ENCODE measurements at places on chromosomes 3 and 15. TPM values are rescaled to one million over a fixed set of nuclear protein-coding genes. Genes with fewer than 3 reads are reported as not detected.

FGD5 gene
- total RNA-seq, result 12.3 TPM

HIGD2B gene
- not detected for total RNA-seq

- H3K27ac ChIP-seq, result no peak overlapping the region
- no peaks in the 10 kb centered on the region for H3K27me3 ChIP-seq
- H3K4me3 ChIP-seq, result no peak overlapping the region
- no peak for DNase-seq
Observed at GRCh38 chr15:52255935-52256334, 39.7 kb downstream of the MYO5C start.

GRCh38 chr3:60854791-60855190, 396.5 kb downstream of the FHIT start:
- no peak overlapping the region for H3K27ac ChIP-seq
- H3K36me3 ChIP-seq, result no peaks in the 10 kb centered on the region
- DNase-seq, result no peak

GRCh38 chr3:48190911-48191310, 2.7 kb upstream of the CDC25A start:
- H3K27me3 ChIP-seq, result no peaks in the 10 kb centered on the region
- H3K4me3 ChIP-seq, result no peak overlapping the region
- H3K4me1 ChIP-seq, result no peaks in the 10 kb centered on the region
- DNase-seq, result no peak
- no peak overlapping the region for H3K27ac ChIP-seq

CLDN11 gene
- 4.2 TPM for total RNA-seq

PRSS50 gene
- not detected for total RNA-seq

RTP4 gene
- 4.8 TPM for total RNA-seq

DNA sequence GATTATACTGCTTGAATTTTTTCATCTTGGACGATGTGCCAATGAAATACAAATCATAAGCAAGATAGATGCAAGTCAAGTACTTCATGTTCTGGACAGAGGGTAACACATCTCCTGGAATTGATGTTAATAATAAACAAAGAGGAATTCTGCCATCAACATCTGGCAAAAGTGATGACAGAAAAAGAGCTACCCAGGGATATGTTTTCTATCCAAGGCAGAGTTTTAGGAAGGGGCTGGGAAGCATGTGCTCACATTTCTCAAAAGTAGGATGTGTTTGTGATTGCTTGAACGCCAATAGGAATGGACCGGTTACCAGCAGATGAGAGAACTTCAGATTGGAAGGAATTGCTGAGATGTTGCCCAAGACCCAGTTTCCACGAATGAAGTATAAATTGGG, 242.6 kb upstream of the AGTR1 start:
- no peak for DNase-seq
- H3K27ac ChIP-seq, result no peak overlapping the region
- no peaks in the 10 kb centered on the region for H3K27me3 ChIP-seq
- H3K4me1 ChIP-seq, result no peaks in the 10 kb centered on the region

- no peaks in the 10 kb centered on the region for H3K4me1 ChIP-seq
- H3K4me3 ChIP-seq, result no peak overlapping the region
- no peak for DNase-seq
- no peaks in the 10 kb centered on the region for H3K36me3 ChIP-seq
Observed at GRCh38 chr3:129052675-129053074, 7.9 kb upstream of the GP9 start.

SNX22 gene
- total RNA-seq, result 13.2 TPM

DNA sequence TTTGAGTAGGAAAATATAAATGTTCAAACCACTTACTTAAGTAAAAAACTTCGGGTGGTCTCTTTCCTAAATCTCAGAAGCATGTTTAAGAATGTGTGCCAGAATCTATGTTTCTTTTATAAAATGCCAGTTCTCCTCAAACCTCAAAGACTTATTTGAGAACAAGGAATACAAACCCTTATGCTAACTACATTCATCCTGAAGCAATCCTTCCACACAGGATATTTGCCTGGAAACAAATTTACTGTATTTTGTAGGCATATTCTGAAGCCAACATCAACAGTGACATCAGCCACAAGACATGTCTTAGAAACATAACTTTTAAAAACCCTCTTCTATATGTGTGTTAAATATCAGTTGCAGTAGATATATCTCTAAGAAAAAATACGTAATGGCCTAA, 1077.0 kb downstream of the ROBO1 start:
- no peaks in the 10 kb centered on the region for H3K4me1 ChIP-seq
- no peaks in the 10 kb centered on the region for H3K27me3 ChIP-seq
- no peak overlapping the region for H3K4me3 ChIP-seq
- H3K36me3 ChIP-seq, result no peaks in the 10 kb centered on the region
- H3K27ac ChIP-seq, result no peak overlapping the region
- DNase-seq, result no peak

PIF1 gene
- 3.5 TPM for total RNA-seq

- H3K4me3 ChIP-seq, result no peak overlapping the region
- no peaks in the 10 kb centered on the region for H3K4me1 ChIP-seq
- H3K27me3 ChIP-seq, result no peaks in the 10 kb centered on the region
- H3K36me3 ChIP-seq, result no peaks in the 10 kb centered on the region
- DNase-seq, result no peak
- H3K27ac ChIP-seq, result no peak overlapping the region
Observed at GRCh38 chr15:33926260-33926659, 42.0 kb upstream of the CHRM5 start.

DNA sequence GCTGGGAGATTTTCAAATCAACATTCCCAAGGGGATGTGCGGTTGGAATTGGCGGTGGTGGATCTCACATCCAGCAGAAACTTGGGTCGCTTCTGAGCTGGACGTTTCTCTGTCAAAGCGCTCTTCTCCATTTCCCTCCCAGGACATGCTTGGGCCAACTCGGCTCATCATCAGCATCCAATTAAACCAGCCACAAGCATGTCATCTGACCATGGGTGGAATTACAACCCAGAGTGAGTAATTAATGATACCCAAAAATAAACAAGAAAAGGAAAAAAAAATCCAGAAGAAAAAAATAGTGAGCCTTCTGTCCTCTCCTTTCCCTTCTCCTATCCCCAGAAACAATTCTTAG, 111.2 kb downstream of the XXYLT1 start:
- H3K27ac ChIP-seq, result peak overlapping the region; percentile 45
- no peak for DNase-seq
- H3K27me3 ChIP-seq, result no peaks in the 10 kb centered on the region
- H3K36me3 ChIP-seq, result no peaks in the 10 kb centered on the region
- no peak overlapping the region for H3K4me3 ChIP-seq
- H3K4me1 ChIP-seq, result peaks cover 12% of the 10 kb centered on the region

GRCh38 chr3:194380326-194380725, 10.8 kb upstream of the LRRC15 start:
- no peak overlapping the region for H3K4me3 ChIP-seq
- DNase-seq, result no peak
- H3K4me1 ChIP-seq, result no peaks in the 10 kb centered on the region
- no peaks in the 10 kb centered on the region for H3K36me3 ChIP-seq
- no peak overlapping the region for H3K27ac ChIP-seq
- H3K27me3 ChIP-seq, result no peaks in the 10 kb centered on the region

GRCh38 chr3:178238179-178238578, 298.1 kb upstream of the KCNMB2 start:
- no peaks in the 10 kb centered on the region for H3K4me1 ChIP-seq
- no peak overlapping the region for H3K27ac ChIP-seq
- DNase-seq, result no peak
- no peaks in the 10 kb centered on the region for H3K36me3 ChIP-seq
- no peaks in the 10 kb centered on the region for H3K27me3 ChIP-seq

DNA sequence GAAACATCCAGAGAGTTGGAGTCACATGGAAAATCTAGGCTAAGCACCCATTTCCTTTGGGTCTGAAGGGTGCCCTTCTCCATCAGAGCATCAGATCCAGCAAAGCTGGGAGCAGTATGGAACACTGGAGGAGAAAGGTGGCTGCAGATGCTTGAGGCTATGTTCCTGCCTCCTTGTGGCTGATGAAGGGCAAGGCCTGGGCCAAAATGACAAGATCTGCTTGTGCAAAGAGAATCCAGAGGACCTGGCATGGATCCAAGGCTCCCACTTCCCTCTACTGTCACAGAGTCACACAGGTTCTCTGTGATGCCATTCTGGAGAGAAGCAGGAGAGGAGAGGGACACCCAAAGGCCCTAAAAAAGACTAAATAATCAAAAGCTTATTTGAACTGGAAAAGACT, 9.2 kb upstream of the ATP8B4 start:
- H3K27me3 ChIP-seq, result no peaks in the 10 kb centered on the region
- H3K36me3 ChIP-seq, result no peaks in the 10 kb centered on the region
- no peak overlapping the region for H3K27ac ChIP-seq
- H3K4me1 ChIP-seq, result no peaks in the 10 kb centered on the region
- peak; percentile 73 for DNase-seq

TRH gene
- not detected for total RNA-seq

CCR8 gene
- not detected for total RNA-seq

MORC1 gene
- not detected for total RNA-seq

GRCh38 chr3:130755666-130756065, 9.0 kb upstream of the PIK3R4 start:
- H3K36me3 ChIP-seq, result no peaks in the 10 kb centered on the region
- DNase-seq, result no peak
- no peak overlapping the region for H3K27ac ChIP-seq
- H3K27me3 ChIP-seq, result no peaks in the 10 kb centered on the region
- no peak overlapping the region for H3K4me3 ChIP-seq

DNA sequence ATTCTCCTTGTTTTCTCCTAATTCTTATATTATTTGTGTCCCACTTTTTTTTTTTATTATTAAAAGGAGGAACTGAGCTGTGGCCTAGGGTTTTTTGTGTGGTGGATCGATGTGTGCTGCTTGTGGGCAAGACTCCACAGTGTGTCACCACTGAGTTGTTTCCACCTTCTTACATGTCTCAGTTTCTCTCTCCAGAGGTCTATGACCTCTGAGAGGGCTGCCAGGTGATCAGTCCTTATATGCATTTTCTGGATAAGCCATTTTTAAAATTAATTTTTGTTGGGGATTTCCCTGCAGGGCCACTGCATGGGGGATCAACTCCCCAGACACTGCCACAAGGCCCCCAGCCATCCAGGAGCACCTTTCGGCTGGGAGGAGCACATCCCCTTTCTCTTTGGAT, 27.8 kb downstream of the IQCF6 start:
- H3K27me3 ChIP-seq, result no peaks in the 10 kb centered on the region
- no peaks in the 10 kb centered on the region for H3K4me1 ChIP-seq
- H3K36me3 ChIP-seq, result no peaks in the 10 kb centered on the region
- H3K27ac ChIP-seq, result no peak overlapping the region

DNA sequence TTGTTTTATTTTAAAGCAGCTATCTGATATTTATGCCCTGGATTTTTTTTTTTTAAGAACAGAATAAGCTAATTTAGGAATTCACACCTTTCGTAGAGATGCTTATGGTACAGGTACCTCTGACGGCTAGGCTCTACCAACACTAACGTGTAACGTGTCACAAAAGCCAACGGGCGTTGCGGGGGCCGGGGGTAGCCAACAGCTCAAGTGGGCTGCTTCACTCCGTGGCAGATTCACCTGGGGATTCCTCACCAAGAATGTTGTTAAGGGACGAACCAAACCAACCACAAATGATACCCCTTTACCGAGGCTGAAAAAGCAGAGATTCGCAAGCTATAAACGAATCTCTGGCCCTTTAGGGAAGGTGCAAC, 1.0 kb downstream of the TMCC1 start:
- H3K4me1 ChIP-seq, result peaks cover 48% of the 10 kb centered on the region
- peak overlapping the region; percentile 95 for H3K27ac ChIP-seq
- no peaks in the 10 kb centered on the region for H3K27me3 ChIP-seq
- H3K36me3 ChIP-seq, result no peaks in the 10 kb centered on the region

DNA sequence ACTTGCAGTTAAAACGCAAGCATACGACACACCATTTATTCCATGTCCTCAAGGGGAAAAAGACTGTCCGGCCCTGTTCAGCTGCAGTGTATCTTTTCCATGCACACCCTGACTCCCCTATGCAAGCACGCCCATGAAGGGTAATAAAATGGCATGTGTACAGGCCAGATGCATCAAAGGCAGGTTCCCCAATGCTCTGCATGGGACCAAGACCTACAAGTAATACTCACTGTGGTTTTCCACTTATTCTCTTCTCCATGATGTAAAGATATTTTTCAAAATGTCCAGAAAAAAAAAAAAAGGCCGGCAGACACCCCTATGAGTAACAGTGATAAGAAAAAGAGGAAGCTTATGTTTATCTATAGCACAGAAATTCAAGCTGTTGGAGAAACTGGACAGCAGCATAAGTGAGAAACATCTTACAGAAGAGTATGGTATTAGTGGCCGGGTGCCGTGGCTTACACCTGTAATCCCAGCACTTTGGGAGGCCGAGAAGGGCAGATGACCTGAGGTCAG, 70.8 kb downstream of the MCF2L2 start:
- H3K27me3 ChIP-seq, result no peaks in the 10 kb centered on the region
- H3K4me1 ChIP-seq, result no peaks in the 10 kb centered on the region
- H3K4me3 ChIP-seq, result no peak overlapping the region
- DNase-seq, result no peak

- DNase-seq, result no peak
- H3K27ac ChIP-seq, result no peak overlapping the region
- H3K4me3 ChIP-seq, result no peak overlapping the region
- no peaks in the 10 kb centered on the region for H3K27me3 ChIP-seq
Observed at GRCh38 chr3:105425153-105425502, 58.4 kb downstream of the ALCAM start.

SLC22A13 gene
- total RNA-seq, result not detected

EBLN2 gene
- 14.9 TPM for total RNA-seq

GATA2 gene
- total RNA-seq, result 11.6 TPM

- DNase-seq, result peak; percentile 69
- no peak overlapping the region for H3K4me3 ChIP-seq
- peaks cover 11% of the 10 kb centered on the region for H3K4me1 ChIP-seq
- peak overlapping the region; percentile 62 for H3K27ac ChIP-seq
- no peaks in the 10 kb centered on the region for H3K36me3 ChIP-seq
- H3K27me3 ChIP-seq, result no peaks in the 10 kb centered on the region
Observed at GRCh38 chr3:50264964-50265485, 3.9 kb upstream of the SEMA3B start.

IFT57 gene
- 17.2 TPM for total RNA-seq

GRCh38 chr15:68817304-68818065, 3.2 kb downstream of the ANP32A start:
- DNase-seq, result peak; percentile 83
- no peaks in the 10 kb centered on the region for H3K27me3 ChIP-seq
- peak overlapping the region; percentile 90 for H3K4me3 ChIP-seq
- H3K4me1 ChIP-seq, result peaks cover 44% of the 10 kb centered on the region
- H3K27ac ChIP-seq, result peak overlapping the region; percentile 99
- H3K36me3 ChIP-seq, result no peaks in the 10 kb centered on the region

RAD51 gene
- total RNA-seq, result 7.4 TPM

TP63 gene
- total RNA-seq, result 0.27 TPM

TARS3 gene
- total RNA-seq, result 36.3 TPM

LRRC34 gene
- total RNA-seq, result 0.28 TPM

ILDR1 gene
- total RNA-seq, result 4.3 TPM
